CD4-positive, alpha-beta T cell treated with Interleukin-15 for 1 hour (primary cell): ENCODE measurements at places on chromosomes 2 and 18.

DNA sequence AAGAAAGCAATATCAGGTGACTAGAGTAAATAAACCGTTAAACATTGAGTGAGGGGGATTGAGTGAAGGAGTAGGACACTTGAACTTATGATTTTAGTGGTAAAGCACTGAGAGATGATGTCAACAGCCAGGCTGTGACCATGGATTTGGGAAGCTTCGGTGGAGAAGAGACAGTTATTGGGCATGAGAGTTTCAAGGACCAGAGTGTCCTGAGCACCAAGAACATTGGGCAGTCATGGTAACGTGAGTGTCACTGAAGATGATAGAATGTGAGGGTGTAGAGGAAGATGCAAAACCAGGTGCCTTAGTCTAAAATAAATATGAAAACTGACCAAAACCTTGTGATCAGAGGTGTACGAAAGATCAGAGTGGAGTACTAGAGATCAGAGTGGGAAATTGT lies 248.1 kb downstream of the ASXL3 start:
- no peak for DNase-seq

DNA sequence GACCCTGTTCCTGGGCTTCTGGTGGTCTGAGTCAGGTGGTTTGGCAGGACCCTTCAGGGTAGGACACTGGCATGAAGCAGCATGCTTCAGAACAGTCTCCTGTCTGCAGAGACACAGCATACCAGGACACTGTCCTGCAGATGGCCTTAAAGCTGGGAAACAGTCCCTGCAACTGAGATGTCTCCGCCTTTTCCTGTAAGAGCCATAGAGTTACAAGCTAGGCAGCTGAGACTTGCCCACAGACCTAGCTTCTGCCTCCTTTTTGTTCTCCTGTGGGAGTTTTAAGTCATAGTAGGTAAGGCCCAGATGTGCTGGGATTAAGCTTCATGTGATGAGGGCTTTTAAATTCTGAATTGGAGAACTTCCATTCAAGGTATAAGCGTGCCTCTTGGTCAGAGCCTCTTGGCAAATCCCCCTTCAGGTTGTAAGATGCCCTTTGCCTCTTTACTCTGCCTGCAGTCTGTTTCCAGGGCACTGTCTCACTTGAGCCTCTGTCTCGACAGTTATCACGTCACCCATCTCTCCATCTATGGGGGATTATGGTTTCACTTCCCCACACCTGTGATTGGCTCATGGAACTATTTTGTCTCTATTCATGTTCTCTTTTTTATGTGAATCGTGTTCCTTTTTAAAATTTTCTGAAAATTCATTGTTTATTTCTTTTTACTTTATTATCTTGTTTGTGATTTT lies 51.8 kb downstream of the COA5 start:
- peak; percentile 60 for DNase-seq

DNA sequence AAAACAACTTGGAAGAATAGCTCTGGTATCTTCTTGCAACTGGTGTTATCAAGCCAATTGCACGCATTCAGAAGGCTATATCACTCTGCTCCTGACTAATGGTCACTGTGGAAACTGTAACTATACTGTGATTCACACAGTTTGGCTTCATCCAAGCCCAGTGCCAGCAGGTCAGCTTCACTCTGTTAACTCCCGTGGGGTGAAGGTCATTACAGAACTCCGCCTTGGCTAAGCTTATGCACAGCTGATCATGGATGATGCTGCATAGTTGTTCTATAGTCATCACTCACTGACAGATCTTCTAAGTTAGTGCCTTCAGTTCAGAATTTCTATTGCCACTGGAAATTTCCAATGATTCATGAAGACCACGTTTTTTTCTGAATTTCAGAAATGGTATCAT lies 497.2 kb upstream of the NETO1 start:
- DNase-seq: no peak

DNA sequence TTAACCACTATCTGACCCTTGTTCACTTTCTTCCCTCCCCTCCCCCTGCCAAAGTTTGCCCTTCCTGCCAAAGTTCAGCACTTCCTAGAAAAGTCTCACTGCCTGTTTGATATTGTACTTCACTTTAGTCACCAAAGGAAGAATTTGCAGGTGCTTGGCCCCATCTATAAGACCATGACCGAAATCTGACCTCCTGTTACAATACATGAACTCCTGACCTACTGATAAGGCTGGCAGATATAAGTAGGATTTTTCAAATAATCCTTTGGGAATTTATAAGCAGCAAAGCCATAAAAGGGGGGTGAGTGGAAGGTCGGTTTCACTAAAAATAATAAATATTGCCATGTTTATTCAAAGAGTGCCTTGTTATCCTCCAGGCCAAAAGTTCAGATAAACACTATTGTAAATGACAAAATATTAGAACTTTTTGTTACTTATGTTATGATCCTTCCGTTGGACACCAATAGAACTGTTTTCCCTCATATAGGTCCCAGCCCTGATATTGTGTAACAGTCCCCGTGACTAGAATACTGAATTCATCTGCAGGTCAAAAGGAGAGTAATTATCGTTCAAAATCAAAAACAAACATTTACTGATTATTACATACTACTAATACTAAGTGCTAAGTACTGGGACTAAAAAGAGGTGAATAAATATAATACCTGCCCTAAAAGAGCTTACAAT lies 277.6 kb downstream of the EXOC6B start:
- DNase-seq: no peak

GRCh38 chr2:178761759-178762371 lies 45.4 kb downstream of the TTN start:
- no peak for DNase-seq
